Activated CD4-positive, alpha-beta T cell treated with anti-CD3 and anti-CD28 coated beads, Interleukin-2, amount 50 U/mL, for 4 hours (primary cell): ENCODE measurements at places on chromosomes 7 and 10.

DNA sequence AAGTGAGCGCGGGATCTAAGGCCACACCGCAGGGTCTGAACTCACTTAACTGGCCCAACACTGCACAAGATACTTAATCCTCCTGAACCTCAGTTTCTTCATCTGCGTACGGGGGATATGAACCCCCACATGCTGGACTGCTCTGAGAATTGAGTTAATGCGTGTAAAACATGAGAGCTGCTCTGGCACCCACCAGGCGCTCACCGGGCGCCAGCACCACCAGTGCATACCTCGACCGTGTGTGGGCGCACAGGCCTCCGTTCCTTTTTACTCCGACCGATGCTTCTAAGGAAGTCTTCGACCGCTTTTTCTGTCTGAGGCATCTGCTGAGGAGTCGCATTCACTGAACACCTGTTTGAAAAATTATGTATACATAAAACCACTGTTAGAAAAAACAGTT lies 27.2 kb downstream of the PITRM1 start:
- DNase-seq, result no peak

- peak; percentile 64 for DNase-seq
Observed at GRCh38 chr10:89644967-89645741, at the start of gene PANK1. Gene PANK1, minus strand, starts transcription at chr10:89645242. Its CDS starts 351 bp downstream, at chr10:89644891.

- no peak for DNase-seq
Observed at GRCh38 chr7:4079366-4079765, 602.7 kb upstream of the FOXK1 start.

DNA sequence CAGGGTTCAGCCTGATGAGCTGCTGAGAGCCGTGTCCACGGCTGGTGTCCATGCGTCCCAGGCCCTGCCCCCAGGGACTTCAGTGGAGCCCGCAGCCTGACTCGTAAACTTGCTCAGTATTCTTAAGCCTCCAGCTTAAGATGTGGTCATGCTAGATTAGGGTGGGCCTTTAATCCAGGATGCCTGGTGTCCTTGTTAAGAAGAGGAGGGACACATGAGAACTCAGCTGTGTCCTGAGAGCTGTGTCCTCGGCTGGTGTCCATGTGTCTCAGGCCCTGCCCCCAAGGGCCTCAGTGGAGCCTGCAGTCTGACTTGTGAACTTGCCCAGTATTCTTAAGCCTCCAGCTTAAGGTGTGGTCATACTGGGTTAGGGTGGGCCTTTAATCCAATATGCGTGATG lies 23.0 kb downstream of the DOCK1 start:
- no peak for DNase-seq

- no peak for DNase-seq
Observed at GRCh38 chr7:8070451-8071180, 102.0 kb downstream of the GLCCI1 start.

DNA sequence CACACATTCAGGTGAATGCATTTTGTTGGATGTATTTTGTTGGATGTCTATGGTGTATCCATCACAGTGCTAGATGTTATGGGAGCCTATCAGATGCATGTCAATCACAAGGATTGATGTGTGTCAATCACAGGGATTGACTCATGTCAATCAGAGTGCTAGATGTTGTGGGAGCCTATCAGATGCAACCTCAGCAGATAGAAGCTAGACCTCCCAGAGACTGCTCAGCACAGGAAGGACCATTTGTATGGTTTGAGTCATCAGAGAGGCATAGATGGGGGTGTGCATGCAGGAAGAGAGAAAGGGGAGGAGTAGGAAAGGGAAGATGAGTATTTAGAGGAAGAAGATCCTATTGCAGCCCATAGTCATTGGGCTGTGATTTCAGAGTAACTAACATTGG lies 48.3 kb upstream of the PITRM1 start:
- DNase-seq, result no peak

GRCh38 chr10:77974396-77975074 lies 48.0 kb upstream of the DLG5 start:
- DNase-seq, result no peak

- no peak for DNase-seq
Observed at GRCh38 chr7:150511048-150511447, 3.6 kb upstream of the GIMAP7 start.

DNA sequence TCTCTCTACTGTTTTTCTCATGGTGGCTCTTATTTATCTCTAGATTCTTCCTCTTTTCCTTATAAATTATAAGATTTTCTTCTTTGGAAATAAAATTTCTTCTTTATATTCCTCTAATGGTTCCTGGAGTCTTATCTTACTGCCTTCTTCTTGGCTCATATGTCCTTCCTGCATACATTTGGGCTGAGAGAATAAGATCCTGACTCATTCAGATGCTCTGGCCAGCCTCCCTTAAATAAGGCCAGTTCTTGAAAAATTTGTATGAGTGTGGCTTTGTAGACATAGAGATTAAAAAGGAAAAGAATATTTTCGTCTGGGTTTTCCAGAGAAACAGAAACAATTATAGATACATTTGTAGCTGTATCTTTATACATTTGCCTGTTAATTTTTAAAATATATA lies 411.3 kb downstream of the KIF20B start:
- no peak for DNase-seq

DNA sequence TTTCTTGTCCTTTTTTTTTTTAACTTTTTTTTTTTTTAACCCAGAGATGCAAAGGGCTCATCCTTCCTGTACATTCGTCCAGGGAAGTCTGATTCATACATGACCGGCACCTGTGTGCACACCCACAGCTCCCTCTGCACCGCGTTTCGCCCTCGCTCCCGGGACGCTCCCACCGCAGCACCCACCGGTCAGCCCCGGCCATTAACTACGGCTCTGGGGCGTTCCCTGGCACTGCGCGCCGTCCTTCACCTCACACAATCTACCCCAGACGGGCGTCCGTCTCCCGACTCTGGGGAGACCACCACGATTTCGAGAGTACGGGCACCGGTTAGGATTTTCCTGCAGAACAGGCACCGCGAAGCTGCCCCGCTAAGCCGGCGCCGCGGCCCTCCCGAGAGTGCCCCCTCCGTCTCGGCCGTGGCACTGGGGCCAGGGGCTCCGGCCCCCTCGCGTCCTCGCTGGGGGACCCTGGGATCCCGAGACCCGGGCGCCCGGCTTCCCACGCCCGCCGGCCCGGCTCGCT lies 452 bp downstream of the ATE1 start:
- peak; percentile 1 for DNase-seq

DNA sequence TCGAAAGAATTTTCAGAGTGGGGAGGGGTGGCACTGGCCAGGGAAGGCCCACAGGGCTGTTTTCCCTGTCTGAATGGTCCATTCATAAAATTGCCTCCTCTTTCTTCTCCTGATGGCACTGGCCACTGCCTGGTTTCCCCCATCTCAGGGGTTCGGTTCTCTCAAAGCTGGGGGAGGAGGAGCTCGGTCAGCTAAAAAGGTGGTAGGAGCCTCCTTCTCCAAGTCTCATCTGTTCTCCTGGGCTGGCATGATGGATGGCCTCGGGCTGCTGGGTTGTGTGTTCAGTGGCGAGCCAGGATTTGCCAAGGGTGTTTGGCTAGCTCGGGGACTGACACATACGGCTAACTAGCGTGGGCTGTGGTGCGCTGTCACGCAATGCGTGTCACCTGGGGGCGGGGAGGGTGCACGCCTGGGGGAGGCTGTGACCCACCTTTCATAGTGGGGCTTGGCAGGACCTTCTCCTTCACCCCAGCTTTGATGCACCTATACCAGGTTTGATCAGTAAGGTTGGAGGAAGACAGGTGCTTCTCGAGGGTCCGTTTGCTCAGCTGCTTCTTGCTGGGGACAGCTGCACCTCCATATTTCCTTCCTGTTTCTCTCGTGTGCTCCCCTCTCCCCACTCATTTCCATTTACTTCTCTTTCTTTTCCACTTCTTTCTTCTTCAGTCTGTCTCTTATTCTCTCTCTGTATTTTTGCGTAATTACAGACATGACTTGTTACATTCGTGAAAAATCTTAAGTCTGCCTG lies 36.3 kb downstream of the RBM20 start:
- DNase-seq, result no peak

DNA sequence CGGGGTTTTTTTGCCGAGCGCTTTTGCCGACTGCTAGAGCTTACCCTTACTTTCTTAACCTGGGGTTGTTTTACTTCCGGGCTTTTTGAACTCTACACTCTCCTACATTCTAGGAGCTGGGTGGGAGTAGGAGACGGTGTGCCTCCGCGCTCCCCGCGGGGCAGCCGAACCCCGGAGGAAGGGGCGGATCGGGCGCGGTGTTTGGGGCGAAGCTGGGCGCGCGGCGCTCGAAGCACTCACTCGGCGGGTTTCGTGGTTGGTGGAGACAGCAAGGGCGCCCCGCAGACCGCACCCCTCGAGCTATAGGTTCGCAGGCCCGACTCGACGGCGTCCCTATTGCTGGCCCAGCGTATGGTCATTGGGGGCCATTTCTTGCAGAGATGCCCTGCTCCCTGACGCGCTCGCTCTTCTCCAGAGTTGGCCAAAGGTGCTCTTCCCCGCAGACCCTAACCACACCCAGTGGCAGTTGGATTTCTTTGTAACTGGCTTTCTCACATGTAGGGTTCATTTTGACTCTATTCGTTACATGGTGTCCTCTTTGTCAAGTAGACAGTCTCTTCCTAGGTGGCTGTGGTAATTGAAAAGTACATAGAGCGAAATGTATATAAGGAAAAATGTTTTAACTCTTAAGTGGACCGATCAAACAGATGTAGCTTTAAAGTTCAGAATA lies 364 bp downstream of the ZNF518A start:
- peak; percentile 74 for DNase-seq

- DNase-seq, result peak; percentile 10
Observed at GRCh38 chr10:95363303-95363912, 72.6 kb upstream of the PDLIM1 start.

DNA sequence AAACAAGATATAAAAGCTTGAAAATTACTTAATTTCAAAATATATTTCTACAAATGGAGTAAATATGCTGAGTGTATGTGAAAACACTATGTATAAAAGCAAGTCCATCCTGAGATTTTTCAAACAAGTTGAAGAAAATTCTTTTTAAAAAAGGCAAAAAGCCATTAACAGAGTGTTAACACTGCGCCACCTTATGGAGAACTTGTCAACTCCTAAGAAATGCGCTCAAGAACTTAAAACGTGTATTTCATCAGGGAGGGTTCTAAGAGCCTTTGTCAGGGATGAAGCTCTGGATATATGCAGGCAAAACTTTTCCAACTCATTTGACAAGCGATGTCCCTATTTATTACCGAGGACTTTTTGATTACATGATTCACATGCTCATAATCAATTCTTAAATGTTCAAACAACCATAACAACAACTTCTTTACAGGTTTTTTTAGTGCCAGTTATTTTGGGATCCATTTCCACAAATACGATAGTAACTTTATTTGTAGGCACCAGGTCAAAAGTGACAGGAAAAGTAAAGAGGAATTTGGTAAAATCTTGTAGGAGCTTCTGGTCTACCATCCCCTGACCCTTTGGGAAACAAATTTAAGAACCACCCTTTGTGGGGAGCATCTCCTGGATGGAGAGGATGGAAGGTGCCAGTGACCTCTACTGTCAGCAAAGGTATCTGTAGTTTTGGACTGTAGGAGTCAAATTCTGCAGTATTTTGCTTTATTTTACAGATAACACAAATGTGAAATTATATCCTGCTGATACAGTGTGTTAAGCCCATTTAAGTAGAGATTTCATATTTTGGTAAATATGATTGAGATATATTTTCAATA lies 23.2 kb downstream of the CALCR start:
- no peak for DNase-seq

DNA sequence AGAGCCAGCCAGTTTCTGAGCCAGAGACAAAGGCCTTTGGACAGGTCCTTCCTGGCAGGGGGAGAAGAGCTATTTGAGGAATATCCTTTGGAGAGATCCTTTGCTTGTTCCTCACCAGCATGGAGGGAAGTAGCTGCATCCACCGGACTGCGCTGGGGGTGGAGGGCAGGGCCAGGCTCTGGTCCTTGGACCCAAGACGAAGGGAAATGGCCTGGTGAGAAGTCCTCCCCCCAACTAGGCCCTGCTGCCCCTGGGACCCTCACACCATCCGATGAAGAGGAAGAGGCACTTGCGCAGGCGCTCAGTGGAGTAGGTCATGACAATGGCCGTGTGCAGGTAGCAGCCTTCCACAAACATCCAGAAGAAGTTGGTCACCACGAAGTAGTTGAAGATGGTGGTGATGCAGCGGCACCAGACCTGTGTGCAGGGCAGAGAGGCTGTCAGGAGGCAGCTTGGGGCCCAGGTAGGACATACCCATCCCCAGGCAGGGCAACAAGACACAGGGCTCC lies 19.8 kb downstream of the CRHR2 start:
- no peak for DNase-seq

DNA sequence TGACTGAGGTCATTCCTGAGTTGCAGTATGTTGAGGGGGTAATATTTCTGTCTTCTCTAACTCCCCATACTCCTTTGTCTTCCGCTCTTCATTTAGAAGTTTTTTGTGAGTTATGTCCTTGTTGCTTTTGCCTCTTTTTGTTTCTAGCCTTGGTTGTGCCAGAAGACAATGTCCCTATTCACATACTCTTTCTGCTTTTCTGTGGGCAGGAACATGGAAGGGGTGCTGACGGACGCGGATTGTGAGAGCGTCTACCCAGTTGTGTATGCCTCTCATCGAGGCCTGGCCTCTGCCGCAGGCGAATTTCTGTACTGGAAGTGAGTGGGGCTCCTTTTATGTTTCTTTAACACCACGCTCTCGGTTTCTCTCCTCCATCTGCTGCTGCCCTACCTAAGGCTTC lies 20.5 kb downstream of the STAG3 start:
- DNase-seq, result no peak

DNA sequence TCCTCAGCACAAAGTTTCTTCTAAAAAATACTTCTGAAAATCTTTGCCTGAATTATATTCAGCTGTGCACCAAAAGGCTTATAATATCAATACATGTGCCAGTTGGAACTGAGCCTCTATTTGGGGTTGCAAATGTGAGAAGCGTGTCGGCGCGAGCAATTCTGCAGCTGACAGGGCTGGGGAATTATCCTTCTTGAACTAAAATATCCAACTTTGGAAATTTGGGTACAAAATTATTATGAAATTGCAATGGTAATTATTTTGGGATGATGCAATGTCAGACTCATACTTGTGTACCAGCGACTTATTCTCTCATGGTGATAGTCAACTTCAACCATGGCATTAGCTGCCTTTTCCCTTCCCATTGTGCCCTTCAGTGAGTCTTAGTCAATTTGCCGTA lies 507.0 kb upstream of the KLF6 start:
- no peak for DNase-seq

- no peak for DNase-seq
Observed at GRCh38 chr7:70539205-70539604, 592.7 kb upstream of the GALNT17 start.

DNA sequence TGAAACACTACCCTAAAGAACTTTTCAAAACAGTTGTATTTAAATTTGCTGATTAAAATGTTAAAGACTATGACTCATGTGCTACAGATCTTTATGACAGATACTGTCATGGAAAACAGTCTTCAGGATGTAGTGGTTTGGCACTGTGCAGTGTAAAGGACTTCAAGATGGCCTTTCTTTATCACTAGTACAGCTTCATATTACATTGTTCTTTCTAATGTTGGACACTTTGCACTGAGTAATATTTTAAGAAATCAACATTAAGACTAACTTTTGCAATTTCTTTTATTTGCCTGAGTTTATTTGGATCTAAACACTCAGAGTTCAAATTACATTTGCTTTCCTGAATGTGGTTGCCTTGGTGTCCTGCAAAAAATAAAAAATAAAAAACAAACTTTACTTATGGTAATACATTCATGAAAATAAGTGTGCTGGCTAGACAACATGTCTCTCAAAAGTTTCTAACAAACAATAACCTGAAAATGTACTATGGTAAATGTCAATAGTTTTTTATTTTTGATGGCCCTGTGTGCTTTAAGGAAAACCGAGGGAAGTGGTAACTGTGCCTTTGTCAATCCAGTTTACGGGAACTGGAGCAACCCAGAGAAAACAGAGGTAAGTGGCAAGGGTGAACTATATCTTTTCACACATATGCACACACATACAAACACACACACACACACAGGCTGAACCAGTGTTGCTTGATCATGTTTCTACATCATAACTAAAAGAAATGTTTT lies 85.9 kb upstream of the PLXDC2 start:
- no peak for DNase-seq
